Endothelial cell (in vitro differentiated cells): ENCODE measurements at places on chromosomes 5 and 9.

DNA sequence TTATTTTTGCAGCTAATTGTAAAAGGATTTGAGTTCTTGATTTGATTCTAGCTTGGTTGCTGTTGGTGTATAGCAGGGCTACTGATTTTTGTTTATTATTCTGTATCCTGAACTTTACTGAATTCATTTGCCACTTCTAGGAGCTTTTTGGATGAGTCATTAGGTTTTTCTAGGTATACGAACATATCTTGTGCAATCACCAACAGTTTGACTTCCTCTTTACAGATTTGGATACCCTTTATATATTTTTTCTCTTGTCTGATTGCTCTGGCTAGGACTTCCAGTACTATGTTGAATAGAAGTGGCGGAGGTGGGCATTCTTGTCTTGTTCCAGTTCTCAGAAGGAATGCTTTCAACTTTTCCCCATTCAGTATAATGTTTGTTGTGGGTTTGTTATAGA is 210.8 kb downstream of the FGF10 start:
- DNase-seq: no peak

DNA sequence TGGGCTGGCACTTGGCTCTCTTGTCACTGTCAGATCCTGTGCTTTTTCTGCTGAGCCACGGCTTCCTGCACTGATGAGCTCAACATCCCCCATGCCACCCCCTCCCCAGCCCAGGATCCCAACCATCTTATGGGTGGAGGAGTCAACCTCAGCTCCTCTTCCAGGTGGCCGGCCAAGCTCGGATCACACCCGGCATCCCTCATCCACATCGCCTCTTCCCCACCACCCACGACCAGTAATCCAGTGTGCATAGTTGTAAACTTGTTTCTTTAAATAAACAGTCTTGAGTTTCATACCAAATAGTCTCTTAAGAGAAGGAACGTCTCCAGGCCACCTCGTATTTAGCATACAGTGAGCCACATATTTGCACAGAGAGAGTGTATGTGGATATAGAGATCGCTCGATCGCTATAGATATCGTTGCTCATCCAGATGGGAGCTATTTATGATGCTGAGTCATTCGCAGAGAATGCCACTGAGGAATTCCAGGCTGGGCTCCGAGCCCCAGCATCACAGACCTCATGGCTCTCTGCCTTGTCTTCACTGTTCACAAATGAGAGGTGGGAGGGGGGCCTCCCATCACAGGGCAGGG is 61.8 kb upstream of the CPLX2 start:
- DNase-seq: no peak

DNA sequence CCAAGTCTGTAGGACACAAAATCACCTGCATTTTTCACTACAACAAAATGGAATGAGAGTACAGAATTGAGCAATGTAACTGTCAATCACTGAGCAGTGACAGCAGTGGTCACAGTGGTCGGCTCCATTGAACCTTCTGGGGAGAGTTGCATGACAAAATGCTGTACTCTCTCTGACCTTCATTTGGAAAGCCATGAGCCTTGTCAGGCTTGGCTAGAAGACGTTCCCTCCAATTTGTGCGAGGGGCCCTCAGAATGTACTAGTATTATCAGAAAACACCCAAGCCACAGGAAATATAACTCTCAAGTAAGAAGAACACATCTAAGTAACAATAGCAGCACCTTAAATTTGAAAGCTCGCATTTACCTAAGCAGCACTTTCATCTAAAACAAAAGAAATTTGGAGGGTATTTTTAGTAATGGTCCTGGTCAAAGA is 425.6 kb upstream of the MEF2C start:
- no peak for DNase-seq

DNA sequence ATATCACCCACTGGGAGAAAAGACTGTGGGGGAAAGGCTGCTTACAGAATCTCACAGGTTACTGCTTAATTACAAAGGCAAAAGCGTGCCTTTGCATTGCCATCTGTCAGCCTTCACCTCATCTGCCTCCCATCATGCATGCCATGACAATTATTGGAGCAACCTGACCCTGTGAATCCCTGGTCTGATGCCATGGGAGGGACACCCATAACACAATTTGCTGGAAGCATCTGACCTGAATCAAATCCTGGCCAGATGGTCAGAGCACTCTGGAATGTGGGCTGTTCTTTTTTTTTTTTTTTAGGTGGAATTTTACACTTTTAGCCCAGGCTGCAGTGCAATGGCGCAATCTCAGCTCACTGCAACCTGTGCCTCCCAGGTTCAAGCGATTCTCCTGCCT is 11.6 kb upstream of the RETREG1 start:
- no peak for DNase-seq

GRCh38 chr5:72015103-72015548 is 92.1 kb upstream of the MAP1B start:
- DNase-seq: no peak

GRCh38 chr5:115892021-115892420 is 50.3 kb downstream of the AP3S1 start:
- DNase-seq: no peak

GRCh38 chr9:136225366-136225747 is 20.3 kb downstream of the QSOX2 start:
- no peak for DNase-seq

DNA sequence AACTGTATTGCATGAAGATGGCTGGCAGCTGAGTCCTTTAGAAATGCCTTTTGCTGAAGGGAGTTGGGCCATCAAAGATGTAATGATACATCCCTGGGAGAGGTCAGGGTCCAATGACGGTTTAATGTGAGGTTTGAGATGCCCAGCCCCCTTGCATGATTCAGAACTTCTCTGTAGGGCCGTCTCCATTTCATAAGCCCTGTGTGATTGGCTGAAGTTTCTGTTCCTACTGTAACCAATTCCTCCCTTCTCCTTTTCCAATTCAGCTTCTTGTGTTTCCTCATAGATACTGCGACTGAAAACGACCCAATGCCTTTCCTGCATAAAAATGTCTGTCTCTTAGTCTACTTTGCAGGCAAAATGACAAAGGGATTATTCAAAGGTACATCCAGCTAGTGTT is 47.9 kb upstream of the ST8SIA4 start:
- no peak for DNase-seq

- no peak for DNase-seq
These were observed 591.5 kb upstream of the KLF4 start for GRCh38 chr9:108081112-108081511.

DNA sequence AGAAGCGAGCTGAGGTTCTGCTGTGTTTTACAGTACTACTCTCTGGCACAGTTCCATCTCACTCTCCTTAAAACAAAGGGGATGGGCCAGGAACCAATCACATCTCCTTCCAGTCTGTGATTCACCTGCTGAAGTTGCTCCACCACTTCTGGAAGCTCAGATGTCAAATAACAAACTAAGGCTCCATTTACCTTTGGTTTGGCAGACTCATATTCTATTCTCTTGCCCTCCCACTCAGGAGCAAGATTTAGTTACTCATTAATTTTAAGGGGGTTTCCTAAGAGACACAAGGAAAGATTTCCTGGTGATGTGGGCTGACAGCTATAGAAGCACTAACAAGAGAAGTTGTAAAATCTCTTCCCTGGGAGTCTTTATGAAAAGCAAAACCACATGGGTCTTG is 37.8 kb upstream of the KIF2A start:
- DNase-seq: no peak

DNA sequence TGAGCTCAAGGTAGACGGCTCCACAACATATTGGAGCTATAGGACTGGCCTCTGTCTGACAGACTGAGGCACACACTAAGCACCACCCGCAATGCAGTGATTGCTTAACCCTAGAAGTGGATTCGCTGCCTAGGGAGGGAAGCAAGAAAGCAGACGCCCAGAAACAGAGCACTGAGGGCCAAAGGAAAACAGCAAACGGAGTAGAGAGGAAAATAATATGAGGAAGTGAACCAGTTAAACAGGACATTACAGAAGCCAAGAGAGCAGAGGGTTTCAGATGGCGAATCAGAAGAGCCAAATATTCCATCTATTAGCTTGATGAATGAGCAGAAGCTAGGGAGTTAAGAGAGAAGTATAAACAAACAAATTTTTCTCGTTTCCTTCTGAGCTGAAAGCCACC is 139.2 kb upstream of the LHFPL2 start:
- DNase-seq: no peak
